ENCODE measurements at places on chromosomes 3 and 15. TPM values are rescaled to one million over a fixed set of nuclear protein-coding genes. Genes with fewer than 3 reads are reported as not detected.

GRCh38 chr3:514192-514591, 317.6 kb downstream of the CHL1 start:
- no peak overlapping the region for H3K4me3 ChIP-seq
- no peak for DNase-seq
- H3K36me3 ChIP-seq = no peaks in the 10 kb centered on the region
- H3K27me3 ChIP-seq = no peaks in the 10 kb centered on the region

DNA sequence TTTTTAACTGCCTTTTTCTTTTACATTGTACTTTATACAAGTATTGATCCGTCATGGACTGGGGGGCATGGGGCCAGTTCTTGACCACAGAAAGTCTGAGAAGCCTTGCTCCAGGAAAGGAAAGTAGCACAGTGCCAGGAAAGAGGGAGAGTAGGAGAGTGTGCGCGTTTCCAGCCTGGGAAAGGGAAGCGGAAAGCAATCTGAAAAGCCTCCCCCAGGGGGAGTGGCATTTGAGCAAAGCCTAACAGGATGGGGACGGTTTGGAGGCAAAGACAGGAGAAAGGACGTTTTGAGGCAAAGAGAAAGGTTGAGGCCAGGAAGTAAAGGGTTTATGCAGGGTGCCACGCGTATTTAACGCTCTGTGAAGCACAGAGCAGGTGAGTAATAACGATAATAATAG, 116.9 kb downstream of the RORA start:
- no peaks in the 10 kb centered on the region for H3K4me1 ChIP-seq
- H3K4me3 ChIP-seq = no peak overlapping the region
- no peak overlapping the region for H3K27ac ChIP-seq
- H3K36me3 ChIP-seq = no peaks in the 10 kb centered on the region

The KCNMB2 gene
- total RNA-seq = not detected

The C2CD4A gene
- 0.30 TPM for total RNA-seq

DNA sequence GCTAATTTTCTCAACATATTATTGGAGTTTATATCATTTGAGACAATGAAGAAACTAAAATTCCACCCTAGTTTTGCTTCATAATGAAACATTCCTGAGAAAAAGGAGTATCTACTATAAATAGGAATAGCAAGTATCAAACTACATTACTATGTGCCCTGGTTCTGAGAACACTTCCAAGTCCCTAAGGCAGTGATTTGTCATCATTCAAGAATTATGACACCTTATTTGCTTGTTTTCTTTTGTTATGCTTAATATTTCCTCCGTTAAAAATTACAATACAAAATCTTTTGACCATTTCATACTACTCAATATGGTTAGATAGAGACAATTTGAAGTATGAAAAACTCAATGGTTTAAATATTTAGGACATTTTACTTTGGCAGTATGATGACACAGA, 707.8 kb upstream of the GOLIM4 start:
- no peaks in the 10 kb centered on the region for H3K27me3 ChIP-seq
- H3K27ac ChIP-seq = no peak overlapping the region
- no peaks in the 10 kb centered on the region for H3K36me3 ChIP-seq

GRCh38 chr15:43376017-43376705, 5.3 kb downstream of the TUBGCP4 start:
- H3K36me3 ChIP-seq = no peaks in the 10 kb centered on the region
- no peak overlapping the region for H3K27ac ChIP-seq
- H3K4me3 ChIP-seq = no peak overlapping the region
- no peaks in the 10 kb centered on the region for H3K27me3 ChIP-seq

DNA sequence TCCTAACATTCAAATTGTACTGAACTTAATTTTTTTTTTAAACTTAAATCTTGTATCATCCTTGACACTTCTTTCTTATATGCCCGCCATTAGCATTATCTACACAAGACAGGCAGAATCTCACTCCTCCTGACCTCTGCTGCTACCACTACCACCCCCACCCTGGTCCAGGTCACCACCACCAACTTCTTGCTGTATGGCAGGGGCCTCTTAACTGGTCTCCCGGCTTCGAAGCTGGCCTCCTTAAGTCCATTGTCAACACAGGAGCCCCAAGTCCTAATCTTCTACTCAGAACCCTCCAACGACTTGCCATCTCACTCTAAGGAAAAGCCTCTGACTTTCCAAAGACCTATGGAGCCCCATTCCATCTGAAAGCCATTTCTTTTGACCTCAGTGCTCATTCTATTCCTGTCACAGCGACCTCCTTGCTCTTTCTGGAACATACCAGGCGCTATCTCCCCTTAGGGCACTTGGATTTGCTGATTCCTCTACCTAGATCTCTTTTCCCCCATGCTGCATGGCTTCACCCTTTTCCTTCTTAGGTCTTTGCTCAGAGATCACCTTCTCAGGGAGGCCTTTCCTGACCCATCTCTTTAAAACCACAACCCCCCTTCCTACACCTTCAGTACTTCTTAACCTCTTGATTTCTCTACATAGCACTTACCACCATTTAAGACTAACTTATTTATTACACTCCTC, 2.6 kb downstream of the PRC1 start:
- H3K27me3 ChIP-seq = no peaks in the 10 kb centered on the region
- no peak for DNase-seq
- H3K36me3 ChIP-seq = no peaks in the 10 kb centered on the region
- no peak overlapping the region for H3K27ac ChIP-seq
- H3K4me3 ChIP-seq = no peak overlapping the region

The FGF12 gene
- 1.5 TPM for total RNA-seq

The SCG5 gene
- not detected for total RNA-seq

The ARPP19 gene
- total RNA-seq = 123 TPM

Measured in tibial nerve (tissue), 4 donors.